ENCODE measurements at places on chromosomes 7 and 10.

DNA sequence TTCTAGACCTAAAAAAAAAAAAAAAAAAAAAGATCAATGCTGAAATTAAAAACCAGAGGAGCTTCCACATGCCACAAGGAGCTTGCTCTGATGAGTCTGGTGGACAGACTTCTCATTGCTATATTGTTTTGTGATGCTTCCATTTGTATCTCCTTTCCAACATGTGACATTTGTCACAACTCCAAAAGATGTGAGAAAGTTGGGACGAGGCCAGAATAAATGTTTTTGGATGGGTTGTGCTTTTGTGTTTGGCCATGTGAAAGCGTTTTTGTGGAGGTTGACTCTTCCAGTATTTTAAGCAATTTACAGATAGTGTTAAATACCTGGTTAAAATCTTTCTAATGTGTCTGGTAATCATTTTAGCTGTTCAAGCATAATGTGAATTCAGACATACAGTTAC lies 280.1 kb downstream of the SKAP2 start:
- DNase-seq: no peak

GRCh38 chr10:104349623-104350126 lies 4.0 kb upstream of the CFAP58 start:
- DNase-seq: no peak

DNA sequence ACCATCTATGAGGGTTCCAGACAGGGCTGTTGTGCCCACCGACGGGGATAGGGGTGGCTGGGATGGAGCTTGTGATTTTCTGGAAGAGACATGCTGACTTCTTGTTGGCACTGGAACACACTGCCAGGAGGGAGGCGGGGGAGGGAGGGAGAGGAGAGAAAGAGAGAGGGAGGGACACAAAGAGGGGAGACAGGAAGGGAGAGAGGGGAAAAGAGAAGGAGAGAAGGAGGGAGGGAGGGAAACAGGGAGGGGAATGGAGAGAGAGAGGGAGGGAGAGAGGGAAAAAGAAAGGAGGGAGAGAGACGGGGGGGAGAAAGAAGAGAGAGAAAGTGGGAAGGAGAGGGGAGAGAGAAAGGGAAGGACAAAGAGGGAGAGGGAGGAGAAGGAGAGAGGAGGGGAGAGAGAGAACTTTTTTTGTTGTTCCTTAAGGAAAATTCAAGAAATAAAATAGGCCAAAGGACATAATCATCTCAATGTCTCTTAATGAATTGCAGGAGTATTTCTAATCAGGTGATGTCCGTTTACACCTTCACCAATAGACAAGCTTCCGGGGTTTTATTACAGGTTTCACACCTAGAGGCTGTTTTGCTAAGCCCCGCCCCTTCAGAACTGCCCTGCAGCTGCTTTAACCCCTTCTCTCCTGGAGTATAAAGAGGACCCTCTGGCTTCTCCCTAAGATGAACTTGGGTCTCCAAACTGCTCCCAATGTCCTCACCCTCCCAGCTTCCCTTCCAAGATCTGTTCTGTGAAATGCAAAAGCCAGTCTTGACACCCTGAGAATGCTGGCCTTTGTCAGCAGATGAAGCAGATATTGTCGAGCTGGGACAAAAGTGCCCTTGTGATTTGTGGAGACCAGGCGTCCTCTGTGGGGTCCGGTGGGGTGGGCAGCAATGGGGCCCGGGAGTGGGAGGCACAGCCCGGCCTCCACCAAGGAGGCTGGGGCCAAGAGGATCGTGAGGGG lies 82.0 kb upstream of the GTF2IRD1 start:
- DNase-seq: no peak

DNA sequence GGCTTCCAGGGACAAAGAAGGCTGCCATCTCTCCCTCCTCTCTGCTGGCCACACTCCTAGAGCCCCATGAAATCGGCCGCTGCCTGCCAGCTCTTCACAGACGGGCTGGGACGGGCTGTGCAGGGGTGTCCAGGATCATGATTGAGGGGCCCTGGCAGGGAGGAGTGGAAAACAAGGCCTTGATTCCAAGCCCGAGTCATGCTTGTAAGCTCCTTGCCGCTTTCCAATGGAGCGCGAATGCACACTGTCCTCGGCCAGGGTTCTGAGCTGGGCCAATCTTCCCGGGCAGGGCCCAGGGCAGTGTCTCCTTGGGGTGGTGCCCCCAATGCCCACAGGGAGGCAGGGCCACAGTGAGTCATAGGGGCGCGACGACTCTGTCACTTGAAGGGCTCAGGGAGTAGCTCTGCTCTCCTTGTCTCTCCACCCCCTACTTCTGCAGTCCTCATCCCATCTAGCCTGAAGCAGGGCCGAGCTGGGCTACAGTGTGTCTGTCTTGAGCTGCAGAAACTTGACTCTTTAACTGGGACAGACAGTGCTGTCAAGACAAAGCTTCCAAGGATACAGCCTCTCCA lies 186.2 kb upstream of the SVIL start:
- no peak for DNase-seq

DNA sequence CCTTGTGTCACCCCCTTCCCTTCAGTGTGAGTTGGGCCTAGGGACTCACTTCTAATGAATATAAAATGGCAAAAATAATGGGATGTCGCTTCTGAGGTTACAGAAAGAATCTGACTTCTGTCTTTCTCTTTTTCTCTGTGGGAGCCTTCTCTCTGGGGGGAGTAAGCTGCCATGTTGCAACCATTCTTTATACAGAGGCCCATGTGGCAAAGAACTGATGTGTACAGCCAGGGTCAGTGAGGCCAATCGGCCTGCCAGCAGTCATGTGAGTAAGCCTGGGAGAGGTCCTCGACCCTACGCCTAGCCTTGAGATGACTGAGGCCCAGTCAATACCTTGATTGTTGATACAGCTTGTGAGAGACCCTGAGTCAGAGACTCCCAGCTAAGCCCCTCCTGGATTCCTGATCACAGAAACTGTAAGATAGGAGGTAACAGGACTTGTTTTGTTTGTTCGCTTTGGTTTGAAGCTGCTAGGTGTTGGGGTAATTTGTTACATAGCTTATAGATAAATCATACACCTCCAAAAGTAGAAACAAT lies 1.7 kb downstream of the TCAF1 start:
- DNase-seq: no peak

DNA sequence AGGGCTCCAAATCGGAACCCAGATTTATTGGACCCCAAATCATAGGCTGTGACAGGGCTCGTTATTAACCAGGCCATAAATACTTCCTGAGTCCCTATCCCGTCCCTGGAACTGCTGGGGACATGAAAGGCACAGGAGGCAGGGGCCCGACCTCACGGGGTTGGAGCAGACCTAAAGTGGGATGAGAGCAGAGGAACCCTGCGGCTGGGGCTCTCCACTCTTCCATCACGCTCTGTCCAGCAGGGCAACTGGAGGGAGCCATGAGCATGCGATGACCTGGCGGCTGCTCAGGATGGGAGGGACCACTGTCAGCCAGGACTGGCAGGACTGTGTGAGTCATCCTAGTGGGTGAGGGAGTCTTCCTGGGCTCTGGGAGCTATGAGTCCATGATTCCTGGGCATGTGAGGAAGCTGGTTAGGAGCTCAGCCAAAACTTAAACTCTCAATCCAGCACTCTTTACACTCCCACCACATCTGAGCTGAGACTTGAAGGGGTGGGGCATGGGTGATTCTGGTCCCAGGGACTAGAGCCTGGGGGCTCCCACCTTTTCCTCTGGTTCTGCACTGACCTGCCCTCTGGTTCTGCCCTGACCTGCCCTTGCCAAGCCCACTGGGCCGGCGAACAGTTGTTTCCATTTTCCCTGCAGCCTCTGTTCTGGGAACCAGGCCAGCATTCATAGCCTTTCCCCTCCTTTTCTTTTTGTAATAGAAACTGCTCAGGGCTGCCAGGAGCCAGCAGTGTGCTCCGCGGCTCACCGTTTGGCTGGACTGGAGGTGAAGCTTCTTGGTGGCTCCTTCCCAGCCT lies 47.1 kb downstream of the SYPL1 start:
- peak; percentile 62 for DNase-seq

GRCh38 chr7:79868010-79868409 lies 266.6 kb upstream of the GNAI1 start:
- DNase-seq: no peak

- no peak for DNase-seq
Observed at GRCh38 chr7:129502708-129503685, 666 bp downstream of the SMKR1 start.

DNA sequence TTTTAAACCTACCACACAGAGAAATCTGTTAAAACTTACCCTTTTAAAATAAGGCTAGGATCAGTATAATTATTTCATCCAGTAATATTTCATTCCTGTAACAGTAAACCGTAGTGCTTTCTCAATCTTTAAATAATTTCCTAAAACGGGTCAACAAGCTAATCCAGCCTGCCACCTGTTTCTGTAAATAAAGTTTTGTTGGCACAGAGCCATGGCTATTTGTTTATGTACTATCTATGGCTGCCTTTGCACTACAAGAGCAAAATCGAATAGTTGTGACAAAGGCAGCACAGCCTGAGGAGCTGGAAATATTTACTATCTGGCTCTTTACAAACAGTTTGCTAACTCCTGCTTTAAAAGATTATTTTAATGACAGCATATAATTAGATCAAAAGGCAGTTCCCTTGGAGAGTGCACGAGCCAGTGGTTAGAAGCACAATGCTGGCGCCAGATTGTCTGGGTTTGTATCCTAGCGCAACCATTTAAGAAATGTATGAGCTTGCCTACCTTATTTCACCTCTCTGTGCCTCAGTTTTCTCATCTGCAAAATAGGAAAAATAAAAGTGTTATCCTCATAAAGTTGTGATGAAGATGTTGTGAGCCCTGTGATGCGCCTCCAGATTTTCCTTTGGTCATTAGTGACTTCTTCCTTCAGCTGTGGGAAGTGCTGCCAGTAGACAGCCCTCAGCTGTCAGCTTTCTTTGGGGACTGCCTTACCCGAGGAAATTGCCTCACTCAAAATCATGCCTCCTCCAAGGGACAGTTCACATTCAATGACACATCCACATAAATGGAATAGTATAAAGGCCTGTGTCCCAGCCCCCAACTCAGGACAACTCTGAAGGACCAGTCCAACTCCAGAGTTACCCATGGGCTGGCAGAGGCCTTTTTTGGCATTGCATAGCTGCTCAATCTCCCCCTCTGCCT lies 11.8 kb upstream of the MIOS start:
- no peak for DNase-seq

GRCh38 chr7:8325067-8325466 lies 63.1 kb upstream of the ICA1 start:
- no peak for DNase-seq

DNA sequence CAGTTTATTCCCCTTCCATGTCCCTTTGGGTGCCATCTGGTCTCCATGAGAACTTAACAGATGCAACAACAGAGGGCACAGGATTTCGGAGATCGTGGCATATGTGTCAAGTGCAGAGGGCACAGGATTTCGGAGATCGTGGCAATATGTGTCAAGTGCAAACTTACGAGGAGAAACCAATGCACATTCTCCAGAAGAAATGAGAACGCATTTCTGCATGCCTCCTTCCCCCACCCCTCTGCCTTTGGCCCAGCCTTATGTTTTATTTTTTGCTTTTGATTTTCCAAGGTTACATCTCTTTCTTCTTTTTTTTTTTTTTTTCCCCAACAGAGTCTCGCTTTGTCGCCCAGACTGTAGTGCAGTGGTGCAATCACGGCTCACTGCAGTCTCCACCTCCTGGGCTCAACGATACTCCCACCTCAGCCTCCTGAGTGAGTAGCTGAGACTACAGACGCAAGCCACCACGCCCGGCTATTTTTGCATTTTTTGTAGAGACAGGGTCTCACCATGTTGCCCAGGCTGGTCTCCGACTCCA lies 586 bp upstream of the ANKRD26 start:
- peak; percentile 1 for DNase-seq

DNA sequence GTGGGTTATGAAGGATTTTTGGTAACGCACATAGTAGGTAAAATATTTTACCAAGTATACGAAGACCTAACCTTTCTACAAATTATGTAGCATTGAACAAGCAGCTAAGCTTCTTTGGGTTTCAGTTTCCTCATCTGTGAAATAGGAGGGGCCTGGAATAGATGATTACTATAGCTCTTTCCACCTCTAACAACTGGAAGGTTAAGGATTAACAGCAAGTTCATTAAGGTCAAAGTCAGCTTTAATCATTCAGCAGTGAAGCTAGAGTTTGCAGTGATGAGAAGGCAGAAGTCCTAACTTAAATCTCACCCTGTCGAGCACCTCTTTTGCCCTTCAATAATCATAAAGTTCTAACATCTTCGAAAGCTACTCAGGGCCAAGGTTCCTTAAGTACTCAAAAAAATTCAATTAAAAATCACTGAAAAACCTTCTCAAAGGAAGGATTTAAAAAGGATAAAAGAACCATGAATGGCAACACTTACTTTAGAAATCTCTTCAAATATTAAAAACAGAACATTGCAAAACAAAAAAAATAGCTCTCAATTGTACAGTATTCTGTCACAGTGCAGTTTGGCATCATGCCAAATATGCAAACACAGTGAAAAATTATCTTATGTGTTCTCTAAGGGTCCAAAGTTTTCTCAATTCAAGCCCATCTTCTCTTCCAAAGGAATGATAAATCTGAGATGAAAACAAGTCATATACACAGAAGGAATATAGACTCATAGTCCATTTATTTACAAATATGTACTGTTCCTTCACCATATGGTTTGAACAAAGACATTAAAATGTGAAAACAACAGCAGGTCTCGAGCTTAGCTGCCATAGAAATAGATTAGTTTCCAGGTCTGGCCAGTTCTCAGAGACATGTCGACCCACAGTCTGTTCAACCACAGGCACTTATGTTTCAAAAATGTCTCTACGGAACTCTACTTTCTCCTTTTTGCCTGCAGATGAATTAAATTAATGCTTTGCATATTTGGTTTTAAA lies 152.0 kb upstream of the SLC13A1 start:
- DNase-seq: no peak

GRCh38 chr7:82044497-82045080 lies 274.7 kb upstream of the HGF start:
- DNase-seq: peak; percentile 48

DNA sequence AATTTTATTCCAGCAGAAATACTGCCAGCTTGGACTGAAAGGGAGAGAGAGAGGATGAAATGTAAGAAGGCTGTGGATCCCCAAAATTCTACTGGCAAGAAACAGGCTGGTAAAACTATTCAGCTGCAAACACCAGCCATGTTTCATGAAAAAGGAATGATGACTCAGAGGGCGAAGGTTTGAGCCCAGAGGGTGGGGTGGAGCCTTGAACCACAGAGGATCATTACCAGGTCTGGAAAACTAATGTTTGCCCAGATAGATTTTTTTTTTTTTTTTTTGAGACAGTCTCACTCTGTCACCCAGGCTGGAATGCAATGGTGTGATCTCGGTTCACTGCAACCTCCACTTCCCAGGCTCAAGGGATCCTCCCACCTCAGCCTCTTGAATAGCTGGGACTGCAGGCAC lies 41.7 kb upstream of the NRF1 start:
- peak; percentile 44 for DNase-seq

GRCh38 chr7:99990460-99990852 lies 14.6 kb upstream of the AZGP1 start:
- DNase-seq: no peak

DNA sequence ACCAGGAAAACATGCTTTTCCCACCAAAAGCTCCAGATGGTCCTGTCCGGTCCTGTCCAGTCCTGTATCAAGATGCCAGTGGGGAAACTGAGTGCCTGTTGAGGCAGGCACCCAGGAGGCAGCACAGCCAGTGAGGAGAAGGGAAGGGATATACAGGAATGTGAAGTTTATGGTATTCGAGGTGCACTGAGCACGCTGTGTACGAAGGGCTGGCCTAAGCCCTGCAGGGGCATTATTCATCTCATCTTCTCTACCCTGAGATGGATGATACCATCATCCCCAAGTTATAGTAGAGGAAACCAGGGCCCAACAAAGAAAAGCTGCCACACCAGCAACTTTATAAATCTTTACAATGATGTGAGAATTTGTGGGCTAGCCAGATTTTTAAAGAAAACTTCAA lies 23.4 kb upstream of the FXYD4 start:
- no peak for DNase-seq

GRCh38 chr7:36707898-36708297 lies 16.4 kb downstream of the AOAH start:
- no peak for DNase-seq

Data from fibroblast of skin of left quadriceps (primary cell).